ENCODE measurements at places on chromosomes 7 and 10. TPM values are rescaled to one million over a fixed set of nuclear protein-coding genes. Genes with fewer than 3 reads are reported as not detected.

DNA sequence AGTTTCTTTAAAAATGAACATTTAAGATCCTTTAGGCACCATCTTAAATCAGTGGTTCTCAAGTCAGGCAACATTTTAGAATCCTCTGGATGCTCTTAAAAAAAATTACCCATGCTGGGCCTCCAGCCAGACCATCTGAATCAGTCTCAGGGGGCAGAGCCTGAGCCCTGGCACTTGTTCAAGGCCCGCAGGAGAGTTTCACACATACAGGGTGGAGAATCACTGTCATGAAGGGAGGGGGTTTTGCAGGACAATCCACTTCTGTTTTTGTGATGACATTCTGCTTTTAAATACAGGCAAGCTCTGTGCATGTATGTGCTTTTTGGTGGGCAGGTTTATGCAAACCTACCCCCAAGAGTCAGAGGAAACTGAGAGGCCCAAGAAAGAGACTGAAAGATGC is 268.6 kb downstream of the SEC23IP start:
- DNase-seq: no peak

GRCh38 chr7:128921866-128922440 is 11.4 kb upstream of the KCP start:
- DNase-seq: no peak

DNA sequence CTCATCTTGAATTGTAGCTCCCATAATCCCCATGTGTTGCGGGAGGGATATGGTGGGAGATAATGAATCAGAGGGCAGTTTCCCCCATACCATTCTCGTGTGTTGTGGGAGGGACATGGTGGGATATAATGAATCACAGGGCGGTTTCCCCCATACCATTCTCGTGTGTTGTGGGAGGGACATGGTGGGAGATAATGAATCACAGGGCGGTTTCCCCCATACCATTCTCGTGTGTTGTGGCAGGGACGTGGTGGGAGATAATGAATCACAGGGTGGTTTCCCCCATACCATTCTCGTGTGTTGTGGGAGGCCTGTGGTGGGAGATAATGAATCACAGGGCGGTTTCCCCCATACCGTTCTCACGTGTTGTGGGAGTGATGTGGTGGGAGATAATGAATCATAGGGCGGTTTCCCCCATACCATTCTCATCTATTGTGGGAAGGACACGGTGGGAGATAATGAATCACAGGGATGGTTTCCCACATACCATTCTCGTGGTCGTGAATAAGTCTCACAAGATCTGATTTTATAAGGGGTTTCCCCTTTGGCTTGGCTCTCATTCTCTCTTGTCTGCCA is 271.0 kb downstream of the MAD1L1 start:
- peak; percentile 59 for DNase-seq

- DNase-seq: no peak
Measured at GRCh38 chr10:99372546-99373271, 43.6 kb downstream of the CNNM1 start.

The LIPM gene
- not detected for polyA plus RNA-seq

All from AG04450 (cell line).